ENCODE measurements at places on chromosomes 3 and 15. TPM values are rescaled to one million over a fixed set of nuclear protein-coding genes. Genes with fewer than 3 reads are reported as not detected.

The CP gene
- not detected for total RNA-seq

The CHL1 gene
- total RNA-seq = not detected

The FBXO40 gene
- 0.05 TPM for total RNA-seq

The STRIT1 gene
- total RNA-seq = not detected

The DNAH12 gene
- not detected for total RNA-seq

The SCAANT1 gene
- not detected for total RNA-seq

The UTS2B gene
- 0.16 TPM for total RNA-seq

The RTP4 gene
- 0.26 TPM for total RNA-seq

DNA sequence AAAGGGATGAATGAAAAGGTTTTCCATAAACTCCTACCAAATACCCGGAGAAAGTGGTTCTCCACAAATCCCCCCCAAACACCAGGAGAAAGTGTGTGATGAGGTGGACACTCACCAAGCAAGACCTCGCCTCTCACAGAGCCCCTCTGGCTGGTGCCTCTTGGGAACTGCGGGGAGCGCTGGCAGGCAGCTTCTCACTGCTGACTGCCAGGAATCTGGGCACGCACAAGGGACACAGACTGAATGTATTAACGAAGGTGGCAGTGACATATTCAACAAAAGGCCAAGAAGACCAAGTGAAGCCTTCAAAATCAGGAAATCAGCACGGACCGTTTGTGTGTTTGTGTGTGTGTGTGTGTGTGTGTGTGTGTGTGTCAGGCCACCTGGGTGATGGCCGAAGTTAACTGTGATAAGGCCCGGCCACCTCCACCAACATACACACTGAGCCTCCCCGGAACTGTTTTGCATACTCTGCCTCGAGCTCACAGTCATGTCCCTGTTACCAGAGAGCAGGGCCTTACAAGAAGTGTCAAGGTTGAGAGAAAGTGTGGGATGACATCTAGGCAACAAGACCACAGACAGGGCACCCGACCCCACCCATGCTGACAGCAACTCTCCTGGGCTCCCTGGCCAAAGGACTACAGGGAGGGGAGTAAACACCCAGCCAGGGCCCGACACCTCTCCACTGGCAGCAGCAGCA lies 18.0 kb downstream of the ATP10A start:
- DNase-seq = no peak

- peak; percentile 44 for DNase-seq
Observed at GRCh38 chr3:153756816-153757215, 364.4 kb upstream of the ARHGEF26 start.

DNA sequence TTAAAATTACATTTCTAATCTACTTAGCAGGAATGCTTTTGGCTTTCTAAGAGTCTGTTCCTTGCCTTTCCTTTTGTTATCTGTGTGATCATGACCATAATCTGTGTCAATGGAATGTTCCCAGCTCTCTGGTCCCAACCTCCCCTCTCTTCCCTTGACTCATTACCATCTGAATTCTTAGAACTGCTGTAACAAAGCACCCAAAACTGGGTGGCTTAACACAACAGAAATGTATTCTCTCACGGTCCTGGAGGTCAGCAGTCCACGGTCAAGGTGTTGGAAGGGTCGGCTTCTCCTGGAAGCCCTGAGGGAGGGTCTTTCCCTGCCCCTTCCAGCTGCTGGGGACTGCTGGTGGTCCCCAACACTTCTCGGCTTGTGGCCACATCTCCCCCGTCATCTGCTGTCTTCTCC lies 81.1 kb downstream of the LRRK1 start:
- no peak for DNase-seq

GRCh38 chr15:48297668-48298067 lies 33.6 kb upstream of the DUT start:
- no peak for DNase-seq

- DNase-seq = peak; percentile 80
Observed at GRCh38 chr3:157572559-157573270, 69.5 kb upstream of the VEPH1 start.

GRCh38 chr15:39963786-39964185 lies 29.9 kb downstream of the EIF2AK4 start:
- DNase-seq = no peak

DNA sequence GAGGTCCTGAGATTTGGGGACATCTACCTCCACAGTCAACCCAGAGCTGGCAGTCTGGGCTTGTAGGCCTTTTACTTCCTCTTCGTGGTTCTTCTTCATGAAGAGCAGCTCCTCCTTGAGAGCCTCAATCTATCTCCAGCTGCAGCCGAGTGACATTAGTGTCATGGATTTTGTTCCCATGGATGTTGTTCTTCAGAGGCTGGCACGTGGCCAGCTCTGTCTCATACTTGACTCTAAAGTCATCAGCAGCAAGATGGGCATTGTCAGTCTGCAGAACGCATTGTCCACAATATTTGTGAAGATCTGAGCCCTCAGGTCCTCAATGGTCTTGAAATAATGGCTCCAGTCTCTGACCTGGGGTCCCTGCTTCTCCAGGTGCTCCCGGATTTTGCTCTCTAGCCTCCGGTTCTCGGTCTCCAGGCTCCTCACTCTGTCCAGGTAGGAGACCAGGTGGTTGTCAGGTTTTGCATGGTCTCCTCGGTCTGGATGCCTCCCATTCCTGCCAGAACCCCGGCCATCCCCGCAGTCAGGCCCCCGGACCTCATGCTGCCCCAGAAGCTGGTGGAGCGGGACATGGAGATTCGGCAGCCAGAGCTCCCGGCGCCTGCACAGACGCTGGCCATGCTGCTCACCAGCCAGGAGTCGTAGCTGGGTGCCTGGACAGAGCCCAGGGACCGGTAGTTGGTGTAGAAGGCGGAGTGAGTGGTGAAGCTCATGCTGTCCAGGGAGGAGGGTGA lies 3.4 kb upstream of the CCNL1 start:
- DNase-seq = no peak

- peak; percentile 70 for DNase-seq
Observed at GRCh38 chr3:184145111-184145524, 10.0 kb downstream of the EIF2B5 start.

DNA sequence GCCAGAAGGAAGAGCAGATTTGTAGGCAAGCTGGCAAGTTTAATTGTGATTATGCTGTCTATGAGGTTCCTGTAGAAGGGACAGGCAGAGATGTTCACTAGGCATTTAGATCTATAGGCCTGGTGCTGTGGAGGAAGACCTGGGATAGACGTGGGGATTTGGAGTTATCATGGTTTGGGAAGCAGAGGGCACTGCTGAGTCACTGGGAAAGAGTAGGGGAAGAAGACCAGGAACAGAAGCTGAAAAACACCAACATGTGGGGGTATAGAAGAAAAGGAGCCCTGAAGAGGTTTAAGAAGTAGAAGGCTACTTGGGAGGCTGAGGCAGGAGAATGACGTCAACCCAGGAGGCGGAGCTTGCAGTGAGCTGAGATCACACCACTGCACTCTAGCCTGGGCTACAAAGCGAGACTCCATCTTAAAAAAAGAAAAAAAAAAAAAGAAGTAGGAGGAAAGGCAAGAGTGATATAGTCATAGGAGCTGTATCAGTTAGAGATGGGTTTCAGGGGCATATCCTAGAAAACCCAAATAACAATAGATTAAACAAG lies 19.3 kb downstream of the GRK7 start:
- peak; percentile 64 for DNase-seq

GRCh38 chr15:49290191-49290590 lies 120.1 kb downstream of the GALK2 start:
- DNase-seq = no peak

DNA sequence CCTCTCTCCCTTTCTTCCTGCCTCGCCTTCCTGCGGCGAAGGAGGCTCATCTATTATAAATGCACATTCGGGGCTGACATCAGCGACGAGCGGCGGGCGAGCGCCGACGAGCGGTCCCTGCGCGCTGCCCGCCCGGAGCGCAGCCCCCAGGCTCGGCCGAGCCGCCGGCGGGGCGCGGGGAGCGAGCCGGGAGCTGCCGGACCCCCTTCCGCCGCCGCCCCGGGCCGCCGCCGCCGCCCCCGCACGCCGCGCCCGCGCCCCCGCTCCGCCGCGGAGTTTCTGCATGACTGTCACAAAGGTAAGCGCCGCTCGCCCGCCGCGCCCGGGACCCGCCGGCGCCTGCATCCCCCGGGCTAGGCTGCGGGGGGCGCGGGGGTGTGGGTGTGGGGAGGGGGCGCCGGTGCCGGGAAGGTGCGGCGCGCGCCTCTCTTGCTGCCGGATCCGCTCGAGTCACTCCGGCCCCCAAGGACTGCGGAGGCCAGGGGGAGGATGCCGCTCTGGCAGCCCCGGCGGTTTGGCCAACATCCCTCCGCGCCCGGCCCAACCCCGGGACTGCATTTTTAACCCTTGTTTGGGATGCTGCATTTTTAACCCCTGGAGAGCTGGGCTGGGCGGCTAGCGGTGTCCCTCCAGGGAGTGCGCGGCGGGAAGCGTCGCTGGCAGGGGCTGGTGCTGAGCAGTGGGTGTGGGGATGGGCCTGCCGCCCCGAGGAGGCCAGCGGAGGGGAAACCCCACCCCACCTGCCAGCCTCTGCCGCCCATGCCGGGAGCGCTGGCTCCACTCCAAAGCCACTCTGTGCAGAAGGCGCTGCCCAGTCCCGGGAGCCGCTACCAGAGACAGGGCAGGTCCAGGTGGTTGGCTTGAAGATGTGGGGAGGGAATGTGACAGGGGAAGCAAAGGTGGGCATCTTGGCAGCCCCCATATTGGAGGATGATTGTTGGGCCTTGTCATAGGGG lies at the start of gene CORO2B:
CORO2B (plus strand) TSS at position 14 of the 956 bp plus-strand sequence; CDS start at position 284, 270 bp downstream.
- DNase-seq = peak; percentile 52

GRCh38 chr3:125418306-125418705 lies 43.2 kb upstream of the ZNF148 start:
- DNase-seq = peak; percentile 18

DNA sequence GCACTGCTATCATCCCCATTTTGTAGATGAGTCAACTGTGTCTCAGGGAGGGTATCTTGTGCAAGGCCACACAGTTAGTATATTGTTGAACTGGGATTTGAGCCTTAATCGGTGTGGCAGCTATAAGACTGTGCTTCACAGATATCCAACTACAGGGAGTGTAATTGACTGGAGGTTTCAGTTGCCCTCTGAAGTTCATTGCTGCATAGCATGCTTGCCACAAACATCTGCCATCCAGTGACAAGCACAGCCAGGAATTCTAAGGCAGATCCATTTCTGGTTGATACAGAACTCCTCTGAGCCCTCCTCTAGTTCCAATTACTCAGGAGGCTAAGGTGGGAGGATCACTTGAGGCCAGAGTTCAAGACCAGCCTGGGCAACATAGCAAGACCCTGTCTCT lies 16.4 kb downstream of the FSD2 start:
- no peak for DNase-seq

- DNase-seq = no peak
Observed at GRCh38 chr3:42517117-42517516, 14.7 kb downstream of the VIPR1 start.

- no peak for DNase-seq
Observed at GRCh38 chr3:46094506-46094905, 67.2 kb upstream of the XCR1 start.

DNA sequence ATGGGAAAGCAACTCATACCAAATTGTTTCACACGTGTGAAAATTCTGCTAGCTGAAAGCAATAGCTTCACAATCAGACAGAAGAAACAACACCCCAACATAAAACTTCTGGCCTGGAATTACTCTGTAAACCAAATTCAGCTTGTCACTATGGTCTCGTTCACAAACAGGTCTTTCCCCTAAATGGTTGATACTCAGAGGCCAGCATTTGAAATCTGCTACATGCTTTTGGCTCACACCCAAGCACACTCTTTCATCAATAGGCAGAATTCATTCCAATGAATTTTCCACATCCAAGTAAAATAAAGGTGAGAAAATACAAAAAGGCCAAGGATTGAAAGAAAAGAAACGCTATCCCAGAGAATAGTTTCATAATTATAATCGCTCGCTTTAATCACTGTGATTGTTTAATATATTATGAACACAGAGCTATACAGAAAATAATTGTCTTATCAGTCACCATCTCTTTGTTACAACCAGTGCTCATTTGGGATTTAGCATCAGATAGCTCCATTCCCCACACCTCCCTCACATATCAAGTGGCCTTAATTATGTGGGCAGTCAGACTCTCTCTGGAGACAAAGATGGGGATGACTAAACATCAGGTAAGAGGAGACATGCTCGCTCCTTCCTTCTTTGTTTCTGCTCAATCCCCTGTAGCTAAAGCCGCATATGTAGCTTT lies 503.8 kb upstream of the ARRDC4 start:
- no peak for DNase-seq

Data from HT1080 (cell line).